ENCODE measurements at places on chromosomes 13 and 19.

DNA sequence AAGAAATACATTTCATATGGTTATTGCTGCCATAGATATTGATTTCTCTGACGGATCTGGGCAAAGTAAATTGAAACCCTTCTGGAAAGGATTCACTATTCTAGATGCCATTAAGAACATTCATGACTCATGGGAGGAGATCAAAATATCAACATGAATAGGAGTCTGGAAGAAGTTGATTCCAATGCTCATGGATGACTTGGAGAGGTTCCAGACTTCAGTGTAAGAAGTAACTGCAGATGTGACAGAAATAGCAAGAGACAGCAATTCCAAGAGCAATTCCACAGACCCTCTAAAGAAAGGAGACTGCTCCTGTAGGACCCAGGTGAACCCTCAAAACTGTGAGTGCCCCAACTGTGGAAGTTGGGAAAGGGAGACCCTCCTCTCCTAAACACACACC, 30.9 kb upstream of the KCTD12 start:
- H3K27ac ChIP-seq, result no peak overlapping the region
- DNase-seq, result no peak
- H3K4me3 ChIP-seq, result no peak overlapping the region
- no peaks in the 10 kb centered on the region for H3K36me3 ChIP-seq

GRCh38 chr13:87042946-87043345, 628.2 kb upstream of the SLITRK5 start:
- H3K4me1 ChIP-seq, result no peaks in the 10 kb centered on the region
- H3K4me3 ChIP-seq, result no peak overlapping the region
- no peak overlapping the region for H3K27ac ChIP-seq
- H3K36me3 ChIP-seq, result no peaks in the 10 kb centered on the region

GRCh38 chr13:44044547-44045179, 165.0 kb downstream of the LACC1 start:
- H3K4me3 ChIP-seq, result no peak overlapping the region
- H3K27me3 ChIP-seq, result no peaks in the 10 kb centered on the region
- no peaks in the 10 kb centered on the region for H3K4me1 ChIP-seq
- no peaks in the 10 kb centered on the region for H3K36me3 ChIP-seq
- H3K27ac ChIP-seq, result no peak overlapping the region

GRCh38 chr13:84413016-84413415, 530.7 kb upstream of the SLITRK1 start:
- no peaks in the 10 kb centered on the region for H3K36me3 ChIP-seq
- H3K4me1 ChIP-seq, result no peaks in the 10 kb centered on the region
- no peaks in the 10 kb centered on the region for H3K27me3 ChIP-seq
- H3K27ac ChIP-seq, result no peak overlapping the region

DNA sequence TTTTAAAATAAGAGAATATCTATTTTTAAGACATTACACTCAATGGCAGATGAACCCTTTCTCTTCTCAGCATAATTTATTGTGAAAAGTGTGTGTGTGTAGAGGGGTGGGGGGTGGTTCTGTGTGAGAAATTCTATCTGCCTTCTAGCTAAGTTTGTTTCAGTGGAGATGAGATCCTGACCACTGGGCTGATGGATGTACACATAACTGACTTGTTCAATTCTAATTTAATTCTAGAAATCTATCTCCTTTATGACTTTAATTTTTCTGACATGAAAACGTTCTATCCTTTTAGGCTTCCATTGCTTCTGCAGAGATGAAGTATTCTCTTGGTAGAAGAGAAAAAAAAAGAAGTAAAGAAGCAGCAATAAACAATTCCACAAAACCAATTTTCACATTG, 891.6 kb downstream of the PCDH9 start:
- no peak for DNase-seq
- no peak overlapping the region for H3K27ac ChIP-seq
- H3K4me3 ChIP-seq, result no peak overlapping the region
- no peaks in the 10 kb centered on the region for H3K4me1 ChIP-seq

DNA sequence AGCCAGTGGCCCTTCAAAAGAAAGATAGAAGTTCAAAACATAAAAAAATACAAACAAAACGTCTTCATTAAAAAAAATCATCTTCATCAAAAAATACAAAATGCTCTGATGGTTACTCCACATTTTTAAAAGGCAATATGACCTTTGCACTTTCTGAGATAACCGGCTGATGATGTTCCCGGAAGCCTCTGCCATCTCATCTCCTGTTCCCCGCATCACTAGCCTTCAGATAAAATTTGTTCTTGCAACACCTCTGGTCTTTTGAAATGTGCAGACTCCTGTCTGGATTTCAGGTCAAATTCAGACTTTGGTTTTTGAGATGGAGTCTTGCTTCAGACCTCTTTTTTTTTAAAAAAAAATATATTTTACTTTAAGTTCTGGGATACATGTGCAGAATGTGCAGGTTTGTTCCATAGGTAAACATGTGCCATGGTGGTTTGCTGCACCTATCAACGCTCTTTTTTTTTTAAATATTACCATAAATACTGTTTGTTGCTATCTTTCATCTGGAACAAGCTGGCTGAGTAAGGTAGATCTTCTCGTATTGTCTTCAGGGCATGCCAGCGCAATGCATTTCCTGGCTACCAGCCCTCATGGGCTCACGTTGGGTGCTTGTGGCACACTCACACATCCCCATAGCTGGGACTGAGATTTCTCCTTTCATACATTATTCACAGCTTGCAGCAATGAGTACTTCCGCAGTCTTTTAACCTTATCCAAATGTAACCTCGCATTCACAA, 418.9 kb upstream of the ARGLU1 start:
- no peaks in the 10 kb centered on the region for H3K4me1 ChIP-seq
- H3K27me3 ChIP-seq, result no peaks in the 10 kb centered on the region
- no peaks in the 10 kb centered on the region for H3K36me3 ChIP-seq
- H3K4me3 ChIP-seq, result no peak overlapping the region
- H3K27ac ChIP-seq, result no peak overlapping the region

DNA sequence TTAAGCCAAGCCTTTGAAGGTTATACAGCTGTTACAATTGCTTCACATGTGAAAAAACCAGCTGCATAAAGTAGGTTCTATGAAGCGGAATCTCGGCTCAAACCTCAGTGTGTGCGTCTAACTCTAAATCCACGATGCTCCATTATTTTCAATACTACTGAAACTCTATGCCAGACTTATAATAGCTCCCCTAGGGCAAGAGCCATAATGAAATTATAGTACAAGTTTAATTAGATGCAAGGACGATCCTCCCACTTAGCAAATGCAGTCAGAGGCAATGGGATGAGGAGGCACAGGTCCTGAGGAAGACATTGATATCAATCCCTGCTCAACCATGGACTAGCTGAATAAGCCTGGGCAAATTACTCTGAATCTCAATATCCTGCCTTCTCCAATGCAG, 31.1 kb downstream of the SLC7A1 start:
- no peaks in the 10 kb centered on the region for H3K27me3 ChIP-seq
- H3K4me3 ChIP-seq, result no peak overlapping the region
- H3K36me3 ChIP-seq, result no peaks in the 10 kb centered on the region
- DNase-seq, result no peak
- H3K4me1 ChIP-seq, result no peaks in the 10 kb centered on the region
- no peak overlapping the region for H3K27ac ChIP-seq

- no peaks in the 10 kb centered on the region for H3K36me3 ChIP-seq
- peak overlapping the region; percentile 80 for H3K4me3 ChIP-seq
- H3K4me1 ChIP-seq, result peaks cover 45% of the 10 kb centered on the region
- H3K27me3 ChIP-seq, result no peaks in the 10 kb centered on the region
- H3K27ac ChIP-seq, result peak overlapping the region; percentile 82
Observed at GRCh38 chr19:17243211-17243829, 2.4 kb downstream of the NR2F6 start.

GRCh38 chr13:63693696-63694095, 2278.0 kb upstream of the PCDH20 start:
- no peaks in the 10 kb centered on the region for H3K36me3 ChIP-seq
- H3K27me3 ChIP-seq, result no peaks in the 10 kb centered on the region
- H3K27ac ChIP-seq, result no peak overlapping the region
- no peaks in the 10 kb centered on the region for H3K4me1 ChIP-seq
- no peak overlapping the region for H3K4me3 ChIP-seq

GRCh38 chr13:46382224-46382623, 4.8 kb downstream of the RUBCNL start:
- no peaks in the 10 kb centered on the region for H3K4me1 ChIP-seq
- no peak overlapping the region for H3K4me3 ChIP-seq
- H3K27ac ChIP-seq, result no peak overlapping the region

- H3K4me3 ChIP-seq, result no peak overlapping the region
- DNase-seq, result no peak
Observed at GRCh38 chr13:88978607-88979006, 1307.4 kb downstream of the SLITRK5 start.

DNA sequence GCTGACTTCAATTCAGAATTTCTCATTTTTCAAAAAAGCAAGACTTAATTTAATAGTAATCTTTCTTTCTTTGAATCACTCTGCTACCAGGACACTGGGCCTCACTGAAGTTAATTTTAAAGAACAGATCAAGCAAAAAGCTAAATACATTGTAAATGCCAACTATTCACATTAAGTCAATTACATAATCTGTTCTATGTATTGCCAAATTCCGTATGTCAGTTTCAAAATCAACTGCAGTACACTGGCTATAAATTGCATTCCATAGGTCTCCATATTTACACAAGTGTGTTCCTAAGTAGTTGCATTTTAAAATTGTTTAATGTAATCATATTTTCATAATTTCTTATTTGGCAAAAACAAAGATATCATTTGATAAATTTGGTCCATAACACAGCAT, 10.1 kb downstream of the FOXO1 start:
- no peak for DNase-seq
- no peaks in the 10 kb centered on the region for H3K27me3 ChIP-seq
- H3K36me3 ChIP-seq, result no peaks in the 10 kb centered on the region
- no peak overlapping the region for H3K27ac ChIP-seq
- peaks cover 25% of the 10 kb centered on the region for H3K4me1 ChIP-seq

DNA sequence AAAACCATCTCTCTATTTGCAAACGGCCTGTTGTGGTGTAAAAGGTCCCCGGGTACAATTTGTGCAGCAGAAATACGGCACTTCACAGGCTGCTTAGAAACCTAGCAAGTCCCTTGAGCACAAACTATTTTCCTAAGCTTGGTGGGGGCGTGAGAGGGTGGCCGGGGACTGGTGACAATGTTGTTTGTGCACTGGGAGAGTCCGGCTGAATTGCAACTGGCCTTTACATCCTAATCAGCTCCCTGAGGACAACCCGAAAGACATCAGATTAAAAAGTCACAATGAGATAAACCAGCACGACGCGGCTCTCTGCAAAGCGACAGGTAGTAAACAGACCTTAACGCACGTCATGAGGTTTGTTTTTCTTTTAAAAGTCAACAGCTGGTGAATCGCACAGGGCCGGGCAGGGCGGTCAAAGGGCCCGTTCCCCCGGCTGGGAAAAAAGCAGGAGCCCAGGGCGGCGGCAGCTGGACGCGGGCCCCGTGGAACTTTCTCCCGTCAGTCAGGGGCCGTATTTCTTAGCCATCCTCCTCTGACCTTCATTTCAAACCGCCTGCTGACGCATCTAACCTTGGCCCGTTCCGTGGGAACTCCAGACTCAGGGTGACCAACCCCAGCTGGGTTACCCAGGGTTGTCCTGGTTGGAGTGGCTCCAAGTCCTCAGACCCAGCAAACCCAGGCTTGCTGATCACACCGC, 112.3 kb downstream of the GADD45B start:
- peak overlapping the region; percentile 79 for H3K27ac ChIP-seq
- DNase-seq, result peak; percentile 75
- H3K27me3 ChIP-seq, result no peaks in the 10 kb centered on the region
- H3K36me3 ChIP-seq, result no peaks in the 10 kb centered on the region
- H3K4me3 ChIP-seq, result no peak overlapping the region

GRCh38 chr13:46575301-46575771, 22.4 kb downstream of the LRCH1 start:
- DNase-seq, result no peak
- no peaks in the 10 kb centered on the region for H3K36me3 ChIP-seq
- no peak overlapping the region for H3K4me3 ChIP-seq
- no peak overlapping the region for H3K27ac ChIP-seq
- no peaks in the 10 kb centered on the region for H3K27me3 ChIP-seq

DNA sequence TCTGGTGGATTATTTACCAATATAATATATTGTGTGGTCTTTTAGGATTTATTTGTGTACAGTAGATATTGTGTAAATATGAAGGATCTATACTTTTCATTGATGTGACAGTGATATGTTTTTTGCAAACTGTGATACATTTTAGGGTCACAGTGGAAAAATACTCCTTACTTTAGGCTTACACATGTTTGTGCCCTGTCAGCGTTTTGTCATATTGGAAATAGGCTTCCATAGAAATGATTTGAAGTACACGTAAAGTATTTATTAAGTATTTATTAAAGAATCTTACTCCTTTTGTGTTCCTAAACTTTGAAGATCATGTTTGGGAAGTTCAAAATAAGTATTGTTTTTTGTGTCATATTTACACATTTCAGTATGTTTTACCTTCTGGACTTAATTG, 5.0 kb downstream of the ZNF808 start:
- H3K36me3 ChIP-seq, result no peaks in the 10 kb centered on the region
- H3K27me3 ChIP-seq, result no peaks in the 10 kb centered on the region
- no peak overlapping the region for H3K4me3 ChIP-seq
- no peak for DNase-seq
- no peak overlapping the region for H3K27ac ChIP-seq
- H3K4me1 ChIP-seq, result peaks cover 5% of the 10 kb centered on the region

DNA sequence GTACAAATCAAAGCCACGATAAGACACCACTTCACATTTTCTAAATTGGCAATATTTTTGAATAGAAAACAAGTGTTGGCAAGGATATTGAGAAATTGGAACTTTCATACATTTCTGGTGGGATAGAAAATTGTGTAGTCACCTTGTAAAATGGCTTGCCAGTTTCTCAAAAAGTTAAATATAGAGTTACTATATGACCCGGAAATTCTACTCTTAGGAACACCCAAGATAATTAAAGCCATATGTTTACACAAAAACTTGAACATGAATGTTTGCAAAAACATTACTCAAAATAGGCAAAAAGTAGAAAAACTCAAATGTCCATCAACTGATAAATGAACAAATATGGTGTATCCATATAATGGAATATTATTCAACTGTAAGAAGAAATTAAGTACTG, 552.5 kb downstream of the TBC1D4 start:
- no peaks in the 10 kb centered on the region for H3K36me3 ChIP-seq
- DNase-seq, result no peak
- H3K4me1 ChIP-seq, result no peaks in the 10 kb centered on the region
- H3K27me3 ChIP-seq, result no peaks in the 10 kb centered on the region
- no peak overlapping the region for H3K4me3 ChIP-seq

- H3K27ac ChIP-seq, result no peak overlapping the region
- H3K27me3 ChIP-seq, result no peaks in the 10 kb centered on the region
- no peaks in the 10 kb centered on the region for H3K36me3 ChIP-seq
Observed at GRCh38 chr19:2497186-2497585, 21.3 kb downstream of the GADD45B start.
